Stimulated activated CD4-positive, alpha-beta T cell treated with anti-CD3 and anti-CD28 coated beads, Interleukin-1b, Interleukin-23, amount 100 ng/mL, for 1 hour (primary cell): ENCODE measurements at places on chromosomes 3 and 15.

DNA sequence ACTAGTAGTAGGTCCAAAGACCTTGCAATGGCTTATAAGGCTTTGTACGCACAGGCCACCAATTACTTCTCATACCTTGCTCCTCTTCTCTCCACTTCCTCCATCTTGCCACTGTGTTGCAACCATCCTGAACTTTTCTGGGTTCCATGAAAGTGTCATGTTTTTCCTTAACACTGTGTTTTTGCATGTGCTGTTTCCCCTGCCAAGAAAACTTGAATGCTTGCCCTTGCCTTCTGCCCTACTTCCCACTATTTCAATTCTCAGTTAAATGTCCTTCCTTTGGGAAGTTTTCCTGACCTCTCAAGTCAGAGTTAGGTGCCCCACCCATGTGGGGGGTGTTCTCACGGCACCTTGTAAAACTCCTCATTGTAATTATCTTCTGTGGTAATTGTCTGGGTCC lies 182.8 kb downstream of the THRB start:
- no peak for DNase-seq

DNA sequence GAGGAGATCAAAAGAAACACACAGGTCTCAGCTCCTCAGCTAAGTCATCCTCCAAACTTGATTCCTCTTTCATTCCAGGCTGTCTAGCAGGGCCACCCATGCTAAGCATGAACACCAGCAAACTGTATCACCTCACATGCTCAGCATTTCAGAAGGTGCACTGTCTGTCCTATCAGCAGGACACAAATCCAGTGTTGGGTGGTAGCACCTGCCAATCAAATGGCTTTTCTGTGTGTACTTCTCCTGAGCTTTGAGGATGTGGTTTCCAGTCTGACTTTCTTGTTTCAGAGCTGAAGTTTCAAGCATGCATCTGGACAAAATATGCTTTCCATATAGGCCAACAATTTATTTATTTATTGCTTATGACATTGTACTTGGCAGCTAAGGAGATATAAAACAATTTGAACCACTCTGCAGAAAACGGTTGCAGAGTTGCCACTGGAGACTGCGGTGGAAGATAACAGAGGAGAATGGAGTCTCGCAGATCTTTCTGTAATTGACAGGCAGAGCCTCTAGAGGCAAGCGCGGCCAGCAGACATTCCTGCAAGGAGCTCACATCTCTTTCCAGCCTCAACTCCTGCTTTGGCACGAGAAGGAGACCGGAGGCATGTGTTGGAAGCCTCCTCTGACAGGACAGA lies 167.1 kb upstream of the WNT5A start:
- no peak for DNase-seq

- DNase-seq: no peak
Measured at GRCh38 chr15:101139986-101140696, 111.7 kb downstream of the CHSY1 start.

- no peak for DNase-seq
Measured at GRCh38 chr15:63370764-63371163, 10.9 kb downstream of the CA12 start.

GRCh38 chr15:60906146-60906674 lies 322.9 kb downstream of the RORA start:
- DNase-seq: no peak

- DNase-seq: no peak
Measured at GRCh38 chr3:148513096-148513543, 184.6 kb upstream of the AGTR1 start.

DNA sequence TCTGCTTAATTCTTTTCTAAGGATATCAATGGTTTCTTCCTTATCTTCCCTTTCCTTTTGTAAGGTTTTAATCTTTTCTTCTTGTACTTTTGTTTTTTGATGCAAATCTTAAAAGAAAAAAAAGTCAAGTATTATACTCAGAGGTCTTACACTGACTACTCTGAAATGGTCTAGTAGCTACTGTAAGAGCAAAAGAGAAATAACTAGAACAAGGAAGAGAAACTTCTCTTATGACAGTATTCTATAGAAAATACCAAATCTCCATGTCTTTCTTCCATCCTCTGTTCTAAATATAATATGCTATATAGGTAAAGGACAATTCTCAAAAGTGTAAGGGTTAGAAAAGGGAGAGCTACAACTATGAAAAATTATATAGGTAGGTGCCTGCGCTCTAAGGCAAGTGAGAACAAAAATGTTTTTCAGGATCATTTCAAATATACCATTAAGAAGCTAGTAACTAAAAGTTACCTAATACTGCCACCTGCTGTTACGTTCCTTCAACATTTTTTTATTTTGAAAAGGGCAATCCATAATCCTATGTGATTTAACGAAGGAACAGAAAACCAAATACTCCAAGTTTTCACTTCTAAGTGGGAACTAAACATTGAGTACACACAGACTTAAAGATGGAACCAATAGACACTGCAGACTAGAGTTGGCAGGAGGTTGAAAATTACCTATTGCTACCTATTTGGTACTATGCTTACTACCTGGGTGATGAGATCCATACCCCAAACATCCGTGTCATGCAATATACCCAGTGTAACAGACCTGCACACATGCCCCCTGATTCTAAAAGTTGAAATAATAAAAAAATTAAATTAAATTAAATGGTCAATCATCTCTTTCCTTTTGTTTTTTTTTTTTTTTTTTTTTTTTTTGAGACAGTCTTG lies 36.7 kb downstream of the CIP2A start:
- DNase-seq: no peak

DNA sequence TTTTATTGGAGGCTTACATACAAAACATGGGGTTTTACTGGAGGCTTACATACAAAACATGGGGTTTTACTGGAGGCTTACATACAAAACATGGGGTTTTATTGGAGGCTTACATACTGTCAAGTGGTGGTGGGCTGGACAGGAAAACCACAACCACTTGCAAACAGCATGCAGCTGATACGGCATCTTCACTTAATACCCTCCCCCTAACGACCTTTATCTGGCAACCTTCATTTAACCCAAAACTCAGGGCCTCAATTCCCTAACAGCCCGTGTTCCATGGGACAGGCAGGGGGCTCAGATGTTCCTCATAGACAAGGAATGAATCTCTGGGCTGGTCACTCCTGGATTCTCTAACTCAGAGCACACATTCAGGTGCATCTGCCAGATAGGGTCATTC lies 137.1 kb downstream of the CD47 start:
- no peak for DNase-seq

DNA sequence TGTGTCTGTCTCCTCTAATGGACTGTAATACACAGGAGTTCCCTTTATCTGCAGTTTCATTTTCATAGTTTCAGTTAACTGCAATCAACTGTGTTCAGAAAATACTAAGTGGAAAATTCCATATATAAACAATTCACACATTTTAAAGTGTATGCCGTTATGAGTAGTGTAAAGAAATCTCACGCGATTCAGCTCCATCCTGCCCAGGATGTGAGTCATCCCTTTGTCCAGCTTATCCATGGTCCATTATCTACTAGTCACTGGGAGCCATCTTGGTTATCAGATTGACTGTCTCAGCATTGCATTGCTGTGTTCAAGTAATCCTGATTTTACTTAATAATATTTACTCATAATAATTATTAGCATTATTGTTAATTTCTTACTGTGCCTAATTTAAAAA lies 14.5 kb downstream of the ZPLD1 start:
- DNase-seq: no peak

- DNase-seq: peak; percentile 61
Measured at GRCh38 chr3:113695786-113696645, at the start of gene USF3. Gene USF3 (minus strand): TSS chr3:113696642. CDS start chr3:113674878, 21,764 bp downstream.

DNA sequence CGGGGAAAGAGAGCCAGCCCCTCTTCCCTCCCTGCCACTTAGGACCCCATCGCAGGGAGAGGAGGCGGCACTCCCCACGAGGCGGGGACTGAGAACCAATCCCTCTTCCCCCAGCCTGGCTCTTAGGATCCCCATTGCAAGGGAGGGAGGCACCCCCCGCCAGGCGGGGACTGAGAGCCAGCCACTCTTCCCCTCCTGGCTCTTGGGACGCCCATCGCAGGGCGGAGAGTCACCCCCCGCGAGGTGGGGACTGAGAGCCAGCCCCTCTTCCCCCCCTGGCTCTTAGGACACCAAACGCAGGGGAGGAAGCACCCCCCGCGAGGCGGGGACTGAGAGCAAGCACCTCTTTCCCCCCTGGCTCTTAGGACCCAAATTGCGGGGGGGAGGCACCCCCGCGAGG lies 34.2 kb upstream of the SSUH2 start:
- DNase-seq: no peak

- DNase-seq: no peak
Measured at GRCh38 chr3:124823648-124824047, 63.5 kb downstream of the ITGB5 start.

DNA sequence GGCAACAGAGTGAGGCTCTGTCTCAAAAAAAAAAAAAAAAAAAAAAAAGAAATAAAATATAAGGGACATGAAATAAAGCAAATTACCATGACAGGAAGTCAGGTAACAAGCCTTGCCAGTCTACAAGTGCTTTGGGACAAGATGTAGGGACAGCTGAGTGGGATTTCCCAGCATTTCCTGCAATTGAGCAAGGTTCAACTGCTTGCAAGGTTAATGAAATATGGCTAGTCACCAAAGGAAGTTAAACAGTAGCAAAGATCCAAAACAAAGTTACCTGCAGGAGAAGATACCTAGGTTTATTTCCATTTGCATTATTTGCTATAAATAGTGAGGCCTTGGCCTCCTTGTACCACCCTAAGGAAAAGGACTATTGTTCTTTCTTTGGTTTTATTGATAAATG lies 22.3 kb upstream of the CNOT10 start:
- DNase-seq: no peak

GRCh38 chr15:92974183-92974915 lies 74.2 kb downstream of the CHD2 start:
- no peak for DNase-seq

DNA sequence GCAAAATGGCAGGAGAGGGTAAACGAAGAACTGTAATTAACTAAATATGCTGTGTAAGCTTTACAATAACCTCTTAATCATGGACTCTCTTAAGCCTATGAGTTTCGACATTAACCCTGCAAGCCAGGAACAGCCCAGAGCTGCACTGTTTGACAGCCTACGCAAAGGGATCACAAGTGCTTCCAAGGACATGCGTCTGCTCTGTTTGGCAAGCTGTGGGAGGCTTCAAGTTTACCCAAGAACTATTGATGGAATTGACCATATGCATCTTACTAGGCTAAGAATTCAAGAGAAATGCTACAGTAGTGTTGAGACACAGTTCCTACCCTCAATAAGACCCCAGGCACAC lies 66.0 kb downstream of the PDZRN3 start:
- DNase-seq: no peak

DNA sequence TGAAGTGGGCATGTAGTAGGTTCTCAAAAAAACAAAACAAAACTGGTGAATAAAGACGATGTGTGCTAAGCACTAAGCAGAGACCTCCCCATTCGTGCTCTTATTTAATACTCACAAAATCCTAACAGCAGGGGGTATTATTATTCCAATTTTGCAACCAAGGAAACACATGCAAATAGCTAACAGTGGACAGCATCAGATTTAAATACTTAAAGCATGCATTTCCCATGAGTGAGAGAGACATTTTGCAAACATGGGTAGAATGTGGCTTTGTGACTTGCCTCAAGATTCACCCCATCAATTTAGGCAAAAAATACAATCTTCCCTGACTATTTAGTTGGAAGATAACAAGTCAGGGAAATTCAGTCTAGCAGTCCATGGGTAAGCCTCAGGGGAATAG lies 946.2 kb upstream of the CFAP20DC start:
- no peak for DNase-seq

DNA sequence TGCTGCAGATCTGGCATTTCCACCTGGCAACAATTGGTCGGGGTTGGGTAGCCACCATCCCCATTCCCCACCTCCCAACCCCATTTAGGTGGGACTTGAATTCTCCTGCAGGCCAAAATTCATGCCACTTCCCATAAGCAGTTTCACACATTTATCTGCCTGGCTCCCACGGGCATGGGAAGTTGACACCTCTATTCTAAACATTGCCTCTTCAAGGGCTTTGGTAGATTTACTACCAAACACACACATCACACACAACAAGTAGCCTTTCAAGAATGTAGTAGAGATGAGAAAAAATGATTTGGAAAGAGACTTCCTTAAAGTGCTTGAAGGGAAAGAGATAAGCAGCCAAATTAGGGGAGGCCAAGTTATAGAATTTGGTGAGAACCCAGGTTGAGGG lies 30.9 kb downstream of the ZBTB38 start:
- DNase-seq: no peak

GRCh38 chr3:70738291-70738681 lies 425.8 kb upstream of the MDFIC2 start:
- no peak for DNase-seq

GRCh38 chr3:190566043-190566933 lies 52.4 kb downstream of the IL1RAP start:
- DNase-seq: no peak

GRCh38 chr3:42340466-42340865 lies 69.9 kb downstream of the LYZL4 start:
- DNase-seq: no peak

- DNase-seq: no peak
Measured at GRCh38 chr15:29596266-29596665, 226.0 kb downstream of the TJP1 start.

GRCh38 chr15:33400941-33401340 lies 90.2 kb downstream of the RYR3 start:
- no peak for DNase-seq

DNA sequence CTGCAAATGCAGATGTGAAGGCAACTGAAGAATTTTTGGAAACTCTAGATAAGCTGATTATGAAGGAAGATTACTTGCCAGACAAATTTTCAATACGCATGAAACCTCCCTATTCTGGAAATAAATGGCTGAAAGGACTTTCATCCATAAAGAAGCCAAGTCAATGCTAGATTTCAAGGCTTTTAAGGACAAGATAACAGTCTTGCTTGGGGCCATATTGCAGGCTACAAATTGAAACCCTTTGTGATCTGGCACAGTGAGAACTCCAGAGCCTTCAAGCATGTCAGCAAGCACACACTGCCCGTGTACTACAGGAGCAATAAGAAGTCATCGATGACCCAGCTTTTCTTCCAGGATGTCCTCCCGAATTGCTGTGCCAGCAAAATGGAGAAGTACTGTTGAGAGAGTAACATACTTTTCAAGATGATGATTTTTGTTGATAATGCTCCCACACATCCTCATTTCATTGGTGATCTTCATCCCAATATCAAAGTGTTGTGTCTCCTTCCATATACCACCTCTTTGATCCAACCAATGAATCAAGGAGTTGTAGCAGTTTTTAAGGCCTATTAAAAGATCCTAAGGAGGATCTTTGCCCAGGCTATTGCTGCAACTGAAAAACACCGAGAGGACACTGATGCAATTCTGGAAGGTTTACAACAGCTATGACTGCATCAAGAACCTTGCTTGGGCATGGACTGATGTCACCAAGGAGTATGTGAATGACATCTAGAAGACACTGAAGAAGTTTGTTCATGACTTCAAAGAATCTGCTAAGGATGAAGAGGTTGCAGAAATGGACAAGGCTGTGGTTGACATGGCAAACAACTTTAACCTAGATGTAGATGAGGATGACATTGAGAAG lies 20.3 kb downstream of the CALML4 start:
- DNase-seq: no peak
